Fibroblast of skin of left biceps (primary cell): ENCODE measurements at places on chromosomes 3 and 15.
A peak's percentile ranks its signal among the peaks of the same experiment; 100 is the strongest.

GRCh38 chr15:97082830-97083229 is 752.3 kb downstream of the NR2F2 start:
- no peak for DNase-seq

DNA sequence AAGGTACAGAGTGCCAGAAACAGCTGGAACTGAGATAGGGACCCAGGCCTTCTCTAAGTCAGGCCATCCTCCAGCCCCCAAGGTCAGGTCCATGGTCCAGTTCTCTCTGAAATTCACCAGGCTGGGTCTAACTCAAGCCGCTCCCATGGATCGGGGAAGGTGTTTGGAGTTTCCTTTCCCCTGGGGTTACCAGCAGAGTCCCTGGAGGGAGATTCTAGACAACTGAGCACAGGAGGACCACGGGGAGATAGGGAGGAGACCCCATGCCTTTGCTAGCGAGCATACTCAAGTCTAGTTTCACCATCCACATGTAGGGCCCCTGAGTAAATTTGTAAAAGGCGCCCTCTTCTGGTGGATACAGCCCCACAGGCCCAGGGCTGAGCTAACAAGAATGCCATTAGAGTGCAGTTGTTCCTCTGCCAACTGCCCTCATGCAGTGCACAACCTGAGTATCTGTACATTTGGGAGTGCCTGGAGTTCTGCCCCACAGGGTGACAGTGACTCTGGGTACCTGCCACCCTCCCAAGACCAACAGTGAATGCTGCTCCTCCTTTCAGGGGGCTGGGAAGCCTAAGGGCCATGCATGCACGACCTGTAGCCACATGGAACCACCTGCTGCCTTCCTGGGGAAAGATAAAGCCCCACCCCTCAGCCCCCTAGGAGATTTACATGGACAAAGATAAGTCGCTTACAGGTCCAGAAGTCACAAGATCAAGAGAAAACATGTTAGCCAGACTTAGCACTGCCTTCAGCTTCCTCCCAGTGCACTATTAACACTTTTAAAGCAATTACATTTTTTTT is 89.0 kb downstream of the IQSEC1 start:
- DNase-seq: peak; percentile 15

GRCh38 chr3:150876611-150877265 is 28.5 kb downstream of the MINDY4B start:
- DNase-seq: no peak

DNA sequence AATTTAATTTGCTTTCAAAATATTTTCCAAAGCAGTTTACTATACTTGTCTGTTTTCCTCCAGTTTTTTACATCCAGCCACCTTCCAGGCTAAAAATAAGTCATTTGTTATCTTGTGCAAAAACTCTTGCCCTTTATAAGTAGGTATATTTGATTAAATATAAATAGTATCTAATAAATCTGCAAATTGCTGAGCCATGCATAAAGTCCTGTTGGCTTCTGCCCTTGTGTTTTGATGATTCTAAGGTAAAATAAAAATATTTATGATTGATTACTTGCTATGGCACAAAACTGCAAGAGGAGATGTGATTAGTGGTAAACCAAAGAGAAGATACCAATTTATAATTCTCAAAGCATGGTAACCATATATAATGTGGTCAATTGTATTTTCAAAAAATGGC is 1026.7 kb downstream of the EPHA3 start:
- DNase-seq: no peak

DNA sequence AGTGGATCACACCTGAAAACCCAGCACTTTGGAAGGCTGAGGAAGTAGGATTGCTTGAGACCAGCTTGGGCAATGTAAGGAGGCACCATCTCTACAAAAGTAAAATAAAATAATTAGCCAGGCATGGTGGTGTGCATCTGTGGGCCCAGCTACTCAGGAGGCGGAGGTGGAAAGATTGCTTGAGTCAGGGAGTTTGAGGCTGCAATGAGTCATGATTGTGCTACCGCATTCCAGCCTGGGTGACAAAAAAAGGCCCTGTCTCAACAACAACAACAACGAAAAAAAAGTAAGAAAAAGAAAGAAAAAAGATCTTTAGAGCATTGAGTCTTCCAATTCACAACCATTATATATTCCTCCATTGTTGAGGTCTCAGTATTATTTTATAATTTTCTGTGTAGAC is 192.4 kb upstream of the DPH6 start:
- no peak for DNase-seq

GRCh38 chr15:52503788-52504496 is 24.7 kb downstream of the MYO5A start:
- no peak for DNase-seq

DNA sequence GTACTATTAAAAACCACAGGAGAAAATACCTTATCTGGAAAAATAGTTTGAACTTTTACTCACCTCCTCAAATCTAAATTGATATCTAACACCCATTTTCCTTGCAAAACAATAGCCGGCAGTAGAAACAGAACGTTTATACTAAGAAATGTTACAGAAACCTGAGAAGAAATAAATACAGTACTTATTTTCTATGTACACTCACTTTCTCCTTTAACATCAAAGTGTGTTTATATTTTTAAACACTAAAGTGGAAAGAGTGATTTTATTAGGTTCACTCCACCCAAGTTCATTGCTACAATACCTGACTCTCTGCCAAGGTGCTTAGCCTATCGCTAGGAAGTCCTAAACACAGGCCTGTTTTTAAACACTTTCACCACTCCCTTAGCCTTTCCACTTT is 87.8 kb upstream of the TJP1 start:
- no peak for DNase-seq
